Activated B cell treated with CpG ODN at 0.5 μM for 24 hours (primary cell): ENCODE measurements at places on chromosomes 11 and 22.
A peak's percentile ranks its signal among the peaks of the same experiment; 100 is the strongest.

DNA sequence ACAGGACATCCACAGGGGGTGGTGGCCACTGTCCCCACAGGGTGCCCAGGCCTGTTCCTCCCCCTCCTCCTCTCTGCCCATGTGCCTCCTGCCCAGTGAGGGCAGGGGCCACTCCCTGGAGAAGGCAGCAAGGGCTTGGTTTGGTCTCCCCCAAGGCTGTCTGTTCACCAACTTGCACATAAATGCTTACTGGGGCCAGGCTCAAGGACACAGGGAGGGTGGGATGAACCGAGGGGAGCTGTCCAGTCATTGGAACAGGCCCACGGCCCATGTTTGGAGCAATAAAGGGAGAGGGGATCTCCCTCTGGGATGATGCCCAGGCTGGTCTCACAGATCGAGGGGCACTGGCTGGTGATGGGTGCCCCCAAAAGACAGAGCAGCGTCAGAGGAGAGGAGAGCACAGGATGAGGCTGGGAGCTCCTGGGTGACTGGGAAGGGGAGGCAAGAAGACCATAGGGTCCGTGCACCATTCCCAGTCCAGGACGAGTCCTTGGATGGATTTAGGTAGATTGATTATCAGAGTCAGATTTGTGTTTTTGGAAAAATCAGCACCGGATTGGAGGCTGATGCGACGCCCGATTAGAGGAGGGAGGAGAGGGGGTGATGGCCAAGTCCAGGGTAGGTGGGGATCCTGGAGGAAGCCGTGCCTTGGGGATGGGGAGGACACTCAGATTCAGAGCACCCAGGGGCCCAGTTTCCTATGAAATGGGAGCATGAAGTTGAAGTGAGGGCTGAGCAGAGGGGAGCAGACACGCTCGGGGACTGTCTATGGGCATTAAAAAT lies 1.1 kb downstream of the IGLL5 start:
- peaks cover 8% of the 10 kb centered on the region for H3K27me3 ChIP-seq
- peak overlapping the region; percentile 93 for H3K4me3 ChIP-seq
- H3K27ac ChIP-seq = peak overlapping the region; percentile 89
- DNase-seq = no peak
- peaks cover 30% of the 10 kb centered on the region for H3K36me3 ChIP-seq
- H3K4me1 ChIP-seq = peaks cover 69% of the 10 kb centered on the region

- no peak for DNase-seq
- H3K4me3 ChIP-seq = peak overlapping the region; percentile 90
- H3K36me3 ChIP-seq = peaks cover 21% of the 10 kb centered on the region
- no peaks in the 10 kb centered on the region for H3K27me3 ChIP-seq
- H3K27ac ChIP-seq = peak overlapping the region; percentile 91
- H3K4me1 ChIP-seq = peaks cover 27% of the 10 kb centered on the region
Measured at GRCh38 chr11:65262381-65262680, 569 bp downstream of the POLA2 start.

- no peak overlapping the region for H3K27ac ChIP-seq
- no peak overlapping the region for H3K4me3 ChIP-seq
- peaks cover 5% of the 10 kb centered on the region for H3K27me3 ChIP-seq
Measured at GRCh38 chr11:104602643-104603042, 295.6 kb downstream of the CASP12 start.

DNA sequence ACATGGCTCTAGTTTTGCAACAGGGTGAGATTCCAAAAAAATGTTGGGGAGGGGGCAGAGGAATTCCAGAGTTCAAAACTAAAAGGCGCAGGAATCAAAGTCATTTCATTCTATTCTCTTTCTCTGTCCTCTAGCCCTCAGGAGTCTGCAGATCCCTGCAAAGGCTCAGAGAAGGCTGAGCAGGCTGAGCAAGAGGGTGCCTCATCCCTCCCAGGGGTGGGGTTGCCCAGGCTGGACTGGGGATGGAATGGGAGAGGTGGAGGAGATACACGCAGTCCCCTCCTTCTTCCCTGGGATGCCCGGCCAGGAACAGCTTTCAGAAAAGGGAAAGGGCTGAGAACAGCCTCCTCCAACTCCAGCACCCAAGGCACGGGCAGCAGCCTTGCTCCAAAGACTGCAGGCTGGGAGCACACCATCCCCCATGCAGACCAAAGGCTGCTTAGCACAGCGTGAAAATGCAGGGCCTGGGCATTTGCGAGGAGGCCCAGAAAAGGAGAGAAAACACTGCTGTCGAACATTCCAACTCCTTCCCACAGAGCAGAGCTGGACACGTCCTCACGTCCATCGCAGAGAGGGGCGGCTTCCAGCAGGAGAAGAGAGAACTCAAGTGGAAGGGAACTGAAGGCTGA lies 51.8 kb downstream of the MN1 start:
- no peak overlapping the region for H3K27ac ChIP-seq
- no peaks in the 10 kb centered on the region for H3K27me3 ChIP-seq
- no peak for DNase-seq
- H3K4me1 ChIP-seq = no peaks in the 10 kb centered on the region
- H3K36me3 ChIP-seq = no peaks in the 10 kb centered on the region

DNA sequence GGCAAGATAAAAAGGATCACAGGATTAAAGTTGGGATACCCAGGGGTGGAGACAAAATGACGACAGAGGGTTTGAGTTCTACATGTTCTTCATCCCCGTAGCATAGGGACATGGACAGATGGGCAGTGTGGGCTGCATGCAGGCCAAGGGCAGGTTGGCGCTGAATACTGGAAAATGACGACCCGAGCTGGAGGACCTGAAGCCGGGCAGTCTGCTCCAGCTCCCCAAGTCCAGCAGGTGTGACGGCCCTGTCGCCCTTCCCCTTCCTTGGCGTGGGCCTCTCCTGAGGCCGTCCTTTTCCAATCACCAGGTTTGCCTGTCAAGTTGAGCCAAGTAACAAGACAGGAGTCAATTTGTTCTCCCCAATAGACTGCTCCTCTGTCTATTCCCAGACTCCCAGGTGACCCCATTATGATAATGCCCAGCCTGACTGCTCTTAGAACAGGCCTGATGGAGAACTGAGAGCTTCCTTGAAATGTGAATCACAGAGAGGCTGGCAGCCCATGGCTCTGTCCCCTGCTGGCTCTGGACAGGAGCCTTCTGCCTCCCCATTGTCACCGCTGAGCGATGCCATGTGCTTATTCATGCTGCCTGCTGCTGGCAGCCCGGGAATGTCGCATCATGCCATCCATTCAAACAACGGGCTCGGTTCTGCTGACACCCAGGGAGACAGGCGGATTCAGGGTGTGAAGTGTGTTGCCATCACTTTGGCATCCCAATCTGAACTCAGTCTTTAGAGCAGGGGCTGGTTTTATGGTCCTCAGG lies 392.1 kb downstream of the NTM start:
- DNase-seq = no peak
- no peaks in the 10 kb centered on the region for H3K36me3 ChIP-seq
- H3K4me3 ChIP-seq = no peak overlapping the region
- H3K27me3 ChIP-seq = no peaks in the 10 kb centered on the region

DNA sequence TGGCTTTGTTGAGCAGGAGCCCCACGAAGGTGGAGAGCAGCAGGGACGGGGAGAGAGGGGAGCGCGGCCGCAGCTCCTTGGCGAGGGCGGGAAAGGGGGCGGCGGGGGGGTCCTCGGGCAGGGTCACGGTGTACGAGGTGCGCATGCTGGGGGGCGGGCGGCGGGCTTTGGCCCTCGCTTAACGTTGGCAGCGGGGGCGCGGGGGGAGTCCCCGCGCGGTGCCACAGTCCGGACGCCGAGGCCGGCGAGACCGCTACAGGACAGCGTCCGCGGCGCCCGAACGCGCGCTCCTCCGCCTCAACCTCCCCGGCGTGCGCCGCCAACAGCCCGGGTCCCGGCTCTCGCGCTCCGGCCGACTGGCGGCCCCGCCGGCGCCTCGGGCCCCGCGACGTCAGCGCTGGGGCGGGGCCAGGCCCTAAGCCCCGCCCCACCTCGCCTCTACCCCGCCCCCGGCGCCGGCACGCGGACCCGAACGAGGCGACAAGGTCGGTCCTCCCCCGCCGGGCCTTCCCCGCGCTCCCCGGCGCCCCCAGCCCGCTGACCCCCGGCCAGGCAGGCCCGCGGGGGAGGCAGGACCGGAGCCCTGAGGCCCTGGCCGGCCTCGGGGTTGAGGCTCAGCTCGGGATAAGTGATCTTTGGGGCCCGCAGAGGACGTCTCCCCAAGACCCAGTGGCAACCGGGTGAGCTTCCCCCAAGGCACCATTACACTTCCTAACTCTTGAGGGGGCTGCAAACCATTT lies 17.5 kb downstream of the USP2 start:
- H3K27me3 ChIP-seq = peaks cover 41% of the 10 kb centered on the region
- peak overlapping the region; percentile 76 for H3K4me3 ChIP-seq
- peak; percentile 63 for DNase-seq
- H3K4me1 ChIP-seq = peaks cover 10% of the 10 kb centered on the region
- H3K36me3 ChIP-seq = no peaks in the 10 kb centered on the region
